ENCODE measurements at places on chromosomes 11 and 22.
A peak's percentile ranks its signal among the peaks of the same experiment; 100 is the strongest.

- DNase-seq: no peak
These were observed 62.0 kb downstream of the FAM76B start for GRCh38 chr11:95727620-95728019.

- DNase-seq: no peak
These were observed 17.4 kb downstream of the RIBC2 start for GRCh38 chr22:45430871-45431270.

- no peak for DNase-seq
These were observed 1072.4 kb downstream of the BRD1 start for GRCh38 chr22:48755059-48755949.

DNA sequence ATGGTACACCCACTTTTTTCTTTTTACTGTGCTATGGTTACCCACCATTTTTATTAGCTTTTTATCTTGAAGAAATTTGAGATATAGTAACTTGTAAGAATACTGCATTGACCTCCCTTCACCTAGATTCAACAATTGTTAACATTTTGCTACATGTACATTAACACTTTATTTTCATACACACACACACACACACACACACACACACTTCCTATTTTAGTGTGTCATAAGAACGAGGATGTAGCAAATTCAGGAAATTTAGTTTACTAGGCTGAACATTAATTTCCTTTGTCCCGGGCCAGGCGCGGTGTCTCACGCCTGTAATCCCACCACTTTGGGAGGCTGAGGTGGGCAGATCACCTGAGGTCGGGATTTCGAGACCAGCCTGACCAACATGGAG lies 1.1 kb upstream of the ATP6V1E1 start:
- no peak for DNase-seq

- DNase-seq: no peak
These were observed 6.6 kb downstream of the PITPNM1 start for GRCh38 chr11:67498544-67498972.

GRCh38 chr11:132848336-132848735 lies 684.0 kb downstream of the OPCML start:
- peak; percentile 26 for DNase-seq

GRCh38 chr11:113474362-113475159 lies 637 bp downstream of the DRD2 start:
- peak; percentile 84 for DNase-seq

DNA sequence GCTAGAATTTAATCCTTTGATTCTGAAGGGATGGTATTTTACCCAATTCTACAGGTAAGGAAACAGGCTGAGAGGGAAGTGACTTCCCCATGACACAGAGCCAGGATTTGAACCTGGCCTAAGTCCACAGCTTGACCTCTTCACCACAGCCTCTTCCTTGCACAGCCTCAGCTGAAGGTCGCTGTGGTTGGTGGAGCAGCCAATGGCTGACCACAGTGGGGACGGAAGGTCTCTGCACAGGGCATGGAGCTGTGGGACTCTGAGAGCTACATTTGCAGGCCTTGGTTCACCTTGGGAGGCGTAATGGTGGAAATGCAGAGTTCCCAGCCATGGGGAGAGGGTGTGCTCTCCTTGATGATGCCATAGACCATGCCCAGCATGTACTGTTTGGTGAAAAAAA lies 295.0 kb downstream of the DDX10 start:
- no peak for DNase-seq

GRCh38 chr11:17005646-17006045 lies 8.6 kb downstream of the PLEKHA7 start:
- DNase-seq: no peak

- DNase-seq: no peak
These were observed 6.5 kb downstream of the TMEM258 start for GRCh38 chr11:61785837-61786402.

GRCh38 chr22:48827904-48828555 lies 999.6 kb downstream of the BRD1 start:
- DNase-seq: no peak

GRCh38 chr11:9016916-9017642 lies 13.3 kb upstream of the NRIP3 start:
- peak; percentile 5 for DNase-seq

Measured in cardiac fibroblast (primary cell).